ENCODE measurements at places on chromosomes 16 and 17.

- no peak for DNase-seq
These were observed 19.9 kb upstream of the CALB2 start for GRCh38 chr16:71338632-71339031.

GRCh38 chr16:75222271-75222783 lies 3.5 kb downstream of the CTRB1 start:
- no peak for DNase-seq

DNA sequence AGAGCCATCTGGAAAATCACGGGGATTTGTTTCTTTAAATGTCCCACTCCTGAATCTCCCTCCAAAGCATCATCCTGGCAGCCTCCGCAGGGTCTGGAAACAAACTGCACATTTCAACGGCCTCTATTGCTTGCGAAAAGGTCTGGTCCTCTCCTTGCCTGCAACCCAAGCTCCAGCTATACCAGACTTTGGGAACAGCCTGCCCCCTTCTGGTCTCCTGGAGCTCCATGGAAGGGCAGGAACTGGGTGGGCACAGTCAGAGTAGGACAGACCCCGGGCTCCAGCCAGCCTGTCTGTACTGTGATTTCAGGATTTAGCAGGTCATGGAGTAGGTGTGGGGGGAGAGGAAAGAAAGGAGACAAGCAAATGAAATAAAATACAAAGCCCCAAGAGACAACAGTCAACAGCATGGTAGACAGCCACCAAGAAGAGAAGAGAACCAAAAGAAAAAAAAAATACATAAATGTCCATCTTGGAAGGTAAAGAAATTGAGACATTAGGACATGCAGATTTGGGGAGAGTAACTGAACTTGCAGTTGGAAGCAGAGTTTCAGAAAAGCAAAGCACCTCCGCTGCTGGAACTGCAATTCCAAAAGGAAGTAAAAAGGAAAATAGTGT lies 2.7 kb downstream of the XYLT1 start:
- DNase-seq = peak; percentile 95

DNA sequence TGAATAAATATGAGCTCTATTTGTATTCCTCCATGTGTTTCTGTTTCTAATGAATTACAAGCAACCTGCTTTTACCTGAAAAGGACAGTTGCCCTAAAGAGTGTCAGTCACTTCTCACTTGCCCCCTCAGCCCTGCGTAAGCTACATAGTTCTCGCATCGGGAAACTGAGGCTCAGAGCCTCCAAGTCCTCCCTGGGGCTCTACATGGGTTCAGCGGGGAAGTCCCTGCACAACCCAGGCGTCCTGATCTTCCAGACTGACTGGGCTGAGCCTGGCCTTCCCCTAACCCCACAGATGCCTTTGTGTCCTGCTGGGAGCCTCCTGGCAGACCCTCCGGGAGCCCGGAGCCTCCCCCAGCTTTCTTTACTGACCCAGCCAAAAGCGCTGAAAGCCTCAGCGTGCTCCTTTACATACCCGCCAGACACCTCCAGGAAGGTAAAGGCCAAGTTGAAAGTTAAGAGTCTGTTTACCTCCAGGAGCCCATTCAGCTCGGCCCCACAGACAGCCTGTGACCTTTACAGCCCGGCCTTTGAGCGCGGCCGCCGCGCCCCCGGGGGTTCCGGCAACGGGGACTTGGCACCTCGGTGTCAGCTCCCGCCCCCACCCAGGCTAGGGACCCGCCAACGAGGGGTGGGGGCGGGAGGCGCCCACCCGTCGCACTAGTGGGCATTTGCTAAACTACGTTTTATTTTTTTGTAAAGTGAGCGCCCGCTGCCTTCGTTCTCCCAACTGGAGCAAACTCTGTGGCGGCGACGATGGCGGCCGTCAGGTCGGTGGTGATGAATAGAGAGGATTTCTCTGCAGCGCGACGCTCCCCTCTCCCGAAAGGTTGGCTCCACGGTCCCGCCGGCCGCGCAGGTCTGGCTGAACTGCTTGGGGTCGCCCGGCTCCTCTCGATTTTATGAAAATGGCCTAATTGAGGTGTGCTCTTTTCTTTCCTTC lies 4.4 kb upstream of the HOXB13 start:
- no peak for DNase-seq

GRCh38 chr17:76388966-76389888 lies 4.8 kb downstream of the SPHK1 start:
- DNase-seq = no peak

DNA sequence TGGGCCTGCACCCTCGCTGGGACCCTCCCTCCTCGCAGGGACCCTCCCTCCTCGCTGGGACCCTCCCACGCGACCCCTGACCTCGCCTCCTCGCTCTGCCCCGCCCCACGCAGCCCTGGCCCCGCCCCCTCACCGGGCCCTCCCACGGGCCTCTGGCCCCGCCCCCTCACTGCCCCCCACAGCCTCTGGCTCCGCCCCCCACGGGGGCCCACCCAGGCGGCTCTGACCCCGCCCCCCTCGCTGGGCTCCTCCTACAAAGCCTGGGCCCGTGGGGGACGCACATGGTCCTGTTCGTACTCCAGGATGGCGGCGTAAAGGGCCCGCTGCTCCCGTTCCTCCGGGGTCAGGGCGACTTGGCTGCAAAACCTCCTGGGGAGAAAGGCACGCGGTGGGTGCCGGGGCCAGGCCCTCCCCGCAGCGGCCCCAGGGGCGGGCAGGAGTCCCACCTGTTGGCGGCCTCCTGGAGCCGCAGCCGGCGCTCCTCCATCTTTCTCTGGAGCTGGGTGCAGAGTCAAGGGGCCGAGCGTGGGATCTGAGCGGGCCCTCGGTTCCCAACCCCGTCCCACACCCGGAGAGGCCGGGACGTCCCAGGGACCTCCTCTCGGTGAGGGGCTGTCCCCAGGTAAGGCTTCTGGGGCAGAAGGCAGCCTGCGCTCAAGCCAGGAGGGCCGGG lies 9.0 kb downstream of the VPS9D1 start:
- DNase-seq = no peak

- peak; percentile 14 for DNase-seq
These were observed at the start of gene CCDC102A for GRCh38 chr16:57536306-57537193. Gene CCDC102A, minus strand, starts transcription at chr16:57536571. Its CDS starts 7,394 bp downstream, at chr16:57529177.

DNA sequence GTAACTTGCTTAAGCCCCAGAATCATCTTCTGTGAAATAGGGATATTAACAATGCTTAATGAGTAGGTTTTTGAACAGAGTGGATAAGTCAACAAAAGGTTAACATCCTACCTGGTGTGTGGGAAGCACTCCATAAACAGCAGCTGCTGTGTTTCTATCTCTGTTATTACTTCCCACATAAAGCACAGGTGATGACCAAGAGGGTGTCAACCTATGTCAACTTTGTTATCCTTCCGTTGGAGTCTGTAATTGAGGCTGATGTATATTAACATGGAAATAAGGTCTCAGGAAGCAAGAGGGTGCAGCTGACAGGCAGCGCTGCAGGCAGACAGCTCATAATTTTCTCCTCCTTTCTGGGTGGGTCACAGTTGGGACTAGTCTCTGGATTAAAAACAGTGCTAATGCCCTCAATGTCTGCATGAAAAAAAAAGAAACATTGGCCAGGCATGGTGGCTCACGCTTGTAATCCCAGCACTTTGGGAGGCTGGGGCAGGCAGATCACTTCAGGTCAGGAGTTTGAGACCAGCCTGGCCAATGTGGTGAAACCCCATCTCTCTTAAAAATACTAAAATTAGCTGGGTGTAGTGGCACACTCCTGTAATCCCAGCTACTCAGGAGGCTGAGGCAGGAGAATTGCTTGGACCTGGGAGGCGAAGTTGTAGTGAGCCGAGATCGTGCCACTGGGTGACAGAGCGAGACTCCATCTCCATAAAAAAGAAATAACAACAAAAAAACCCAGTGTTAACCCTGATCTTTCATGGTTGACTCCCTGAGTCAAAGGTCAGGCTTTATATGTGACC lies 269.6 kb downstream of the SNX29 start:
- no peak for DNase-seq

- DNase-seq = no peak
These were observed 80.1 kb downstream of the CLEC16A start for GRCh38 chr16:11024333-11025053.

DNA sequence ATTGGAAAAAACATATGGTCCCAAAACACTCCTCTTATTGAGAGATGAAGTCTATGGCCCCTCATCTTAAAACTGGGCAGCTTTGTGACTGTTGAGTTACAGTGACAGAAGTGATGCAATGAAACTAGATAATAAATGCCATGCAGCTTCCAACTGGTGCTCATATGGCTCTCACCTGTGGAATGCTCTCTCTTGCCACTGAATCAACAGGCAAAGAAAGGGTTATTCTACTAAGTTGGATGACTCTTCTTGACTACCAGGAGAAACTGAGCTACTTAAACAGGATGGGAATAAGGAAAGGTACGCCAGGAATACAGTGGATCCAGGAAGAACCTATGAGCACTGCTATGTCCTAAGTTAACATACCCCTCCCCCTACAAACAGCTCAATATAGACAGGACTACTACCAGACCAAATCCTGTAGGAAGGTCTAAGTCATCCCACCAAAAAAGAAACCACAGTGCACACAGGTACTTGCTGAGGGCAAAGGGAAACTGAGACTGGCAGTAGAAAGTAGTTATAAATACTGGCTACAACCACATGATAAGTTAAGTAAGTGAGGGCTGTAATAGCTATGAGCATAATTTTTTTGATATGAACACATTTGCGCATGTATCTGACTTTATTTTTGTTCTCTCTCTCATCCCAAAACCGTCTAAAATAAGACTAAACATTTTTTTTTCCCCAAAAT lies 398.5 kb downstream of the ZFHX3 start:
- DNase-seq = no peak

DNA sequence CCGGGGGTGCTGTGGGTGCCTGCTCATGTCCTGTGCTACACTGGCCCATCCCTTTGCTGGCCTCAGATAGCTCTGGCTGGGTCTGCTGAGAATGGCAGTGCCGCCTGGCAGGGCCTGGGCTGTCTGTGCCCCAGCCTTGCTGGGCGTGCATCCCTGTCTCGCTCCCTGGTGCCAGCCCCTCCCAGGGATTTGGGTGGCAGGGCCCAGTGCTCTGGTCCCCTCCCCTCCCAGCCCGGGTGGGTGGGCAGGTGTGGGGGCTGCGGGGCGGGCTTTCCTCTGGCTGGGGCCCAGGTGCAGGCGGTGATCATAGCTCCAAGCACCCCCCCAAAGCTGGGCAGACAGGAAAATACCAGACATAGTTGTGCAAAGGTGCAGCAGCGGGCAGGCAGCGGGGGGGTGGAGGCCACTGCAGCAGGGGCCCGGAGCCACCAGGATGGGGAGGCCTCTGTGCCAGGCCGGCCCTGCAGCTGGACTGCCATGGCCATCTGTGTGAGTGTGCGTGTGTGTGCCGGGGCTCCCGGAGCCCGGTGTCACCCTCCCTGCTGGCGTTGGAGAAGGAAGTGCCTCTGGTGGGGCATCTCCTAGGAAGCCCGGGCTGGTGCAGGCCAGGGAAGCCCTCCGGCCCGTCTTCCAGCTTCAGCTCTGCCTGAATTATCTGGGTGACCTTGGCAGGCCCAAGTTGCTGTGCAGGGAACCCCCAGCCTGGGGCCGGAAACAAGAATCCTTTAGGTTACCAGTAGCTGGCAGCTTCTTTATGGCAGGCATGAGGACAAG lies 7.4 kb downstream of the GLIS2 start:
- no peak for DNase-seq

DNA sequence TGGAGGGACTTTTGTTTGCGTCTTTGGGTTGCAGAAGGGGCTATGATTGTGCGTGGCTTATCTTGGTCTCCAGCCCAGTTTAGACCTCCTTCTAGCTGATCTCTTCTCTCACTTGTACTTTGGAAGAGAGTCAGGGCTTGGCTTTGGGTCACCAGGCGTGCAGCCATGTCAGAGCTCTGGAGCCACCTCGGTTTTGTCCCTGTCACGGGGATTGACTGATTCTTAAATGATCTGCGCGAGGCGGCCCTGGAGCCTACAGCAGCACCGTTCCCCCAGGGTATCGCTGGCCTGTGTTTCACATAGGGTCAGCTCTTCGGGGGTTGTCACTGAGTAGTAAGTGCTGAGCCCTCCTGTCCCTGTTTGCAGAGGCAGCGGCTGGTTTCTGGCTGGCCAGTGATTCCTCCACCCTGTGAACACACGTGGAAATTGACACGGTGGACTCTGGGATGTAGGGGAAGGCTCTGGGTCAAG lies 209.8 kb upstream of the CHMP6 start:
- DNase-seq = no peak

DNA sequence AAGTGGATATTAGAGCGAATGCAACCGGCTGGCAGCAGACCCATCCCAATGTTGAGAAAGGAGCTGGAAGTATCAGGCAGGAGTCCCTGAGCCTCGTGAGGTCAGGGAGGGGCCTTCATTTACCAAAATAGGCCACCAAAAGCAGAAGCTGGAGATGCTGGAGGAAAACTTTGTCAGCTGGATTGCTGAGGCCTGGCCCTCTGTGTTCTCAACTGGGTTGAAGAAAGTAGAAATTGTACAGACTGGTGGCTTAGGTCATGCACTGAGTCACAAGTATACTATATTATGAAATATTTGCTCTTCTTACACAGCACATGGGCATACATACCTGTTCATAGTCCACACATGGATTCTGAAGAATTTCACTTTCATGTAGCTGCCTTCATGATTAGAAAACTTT lies 23.2 kb upstream of the TEKT3 start:
- DNase-seq = no peak

DNA sequence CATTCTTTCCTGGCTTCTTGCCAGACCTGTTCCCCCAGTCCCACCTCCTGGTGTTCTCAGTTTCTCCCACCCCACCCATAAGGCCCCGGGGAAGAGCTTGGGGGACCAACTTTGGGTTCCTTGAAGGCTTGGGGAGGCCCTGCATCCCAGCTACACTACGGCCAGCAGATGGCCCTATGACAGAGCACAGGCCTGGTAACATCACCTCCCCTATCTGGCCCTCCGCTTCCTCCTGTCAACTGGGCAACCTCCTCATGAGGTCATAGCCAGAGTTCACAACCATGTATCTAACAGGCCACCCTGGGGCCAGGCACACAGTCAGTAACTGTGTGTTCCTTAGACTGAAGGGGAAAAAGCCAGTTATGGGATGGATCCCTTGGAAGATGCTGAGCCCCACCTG lies 31.4 kb downstream of the MYO15A start:
- DNase-seq = no peak

- no peak for DNase-seq
These were observed 8.7 kb upstream of the ARHGAP23 start for GRCh38 chr17:38419508-38419981.

GRCh38 chr17:30969989-30970830 lies 629 bp upstream of the RNF135 start:
- peak; percentile 30 for DNase-seq

DNA sequence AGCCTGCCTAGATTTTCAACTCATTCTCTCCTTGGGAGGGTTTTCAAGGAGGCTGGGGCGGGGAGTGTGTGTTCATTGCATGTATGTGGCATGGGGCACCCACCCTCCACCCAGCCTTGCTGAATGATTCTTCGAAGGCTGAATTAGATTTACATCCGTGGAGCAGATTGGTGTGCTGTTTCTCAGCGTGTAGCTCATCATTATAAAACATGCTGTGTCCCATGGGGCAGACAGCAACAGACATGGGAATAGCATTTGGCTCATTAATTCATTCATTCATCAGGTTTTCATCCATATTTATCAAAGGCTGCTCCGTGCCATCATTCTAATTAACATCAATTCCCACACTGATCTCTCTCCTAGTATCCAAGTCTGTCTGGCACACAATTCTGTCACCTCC lies 10.6 kb upstream of the CD300A start:
- DNase-seq = no peak
